ENCODE measurements at places on chromosomes 1 and 21.

GRCh38 chr1:211606914-211607753 lies 28.2 kb upstream of the SLC30A1 start:
- peak; percentile 43 for DNase-seq

DNA sequence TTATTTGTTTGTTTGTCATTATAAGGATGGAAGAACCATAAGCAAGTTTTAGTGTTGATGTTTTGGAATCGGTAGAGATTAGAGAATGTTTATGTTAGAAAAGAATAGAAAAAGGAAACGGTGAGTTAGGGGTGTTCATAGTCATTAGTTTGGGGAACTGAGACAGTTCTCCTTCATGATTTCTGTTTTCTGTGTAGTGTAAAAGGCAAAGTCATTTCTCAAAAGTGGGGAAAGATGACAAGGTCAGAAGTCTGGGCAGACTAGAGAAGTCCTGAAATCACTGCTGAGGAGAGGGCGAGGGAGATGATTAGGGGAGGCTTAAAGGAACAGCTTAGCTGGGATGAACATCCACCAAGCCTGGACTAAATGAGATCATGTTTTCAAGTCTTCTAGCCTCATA lies 498.9 kb downstream of the TTLL7 start:
- no peak for DNase-seq

DNA sequence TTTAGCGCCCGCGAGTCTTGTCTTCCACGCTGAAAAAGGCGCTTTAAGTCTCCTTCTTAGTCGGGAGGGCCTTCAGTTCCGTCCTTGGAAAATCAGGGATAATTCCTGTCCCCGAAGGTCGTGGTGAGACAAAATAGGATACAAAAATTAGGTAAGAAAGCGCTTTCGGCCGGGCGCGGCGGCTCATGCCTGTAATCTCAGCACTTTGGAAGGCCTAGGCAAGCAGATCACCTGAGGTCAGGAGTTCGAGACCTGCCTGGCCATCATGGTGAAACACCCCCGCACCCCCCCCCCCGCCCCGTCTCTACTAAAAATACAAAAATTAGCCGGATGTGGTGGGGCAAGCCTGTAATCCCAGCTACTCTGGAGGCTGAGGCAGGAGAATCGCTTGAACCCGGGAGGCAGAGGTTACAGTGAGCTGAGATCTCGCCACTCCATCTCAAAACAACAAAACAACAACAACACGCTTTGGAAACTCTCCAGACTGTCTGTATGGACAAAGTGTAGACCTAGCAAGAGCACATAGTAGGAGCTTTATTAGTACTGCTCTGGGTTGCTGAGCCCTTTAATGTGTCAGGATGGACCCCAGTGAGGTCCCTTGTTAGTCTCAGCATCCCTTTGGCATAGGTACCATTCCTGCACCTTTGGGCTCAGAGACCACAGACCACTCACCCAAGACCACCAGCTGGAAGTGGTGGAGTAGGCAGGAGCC lies 790 bp upstream of the TMEM54 start:
- DNase-seq = no peak

GRCh38 chr1:41851589-41851988 lies 67.1 kb downstream of the HIVEP3 start:
- DNase-seq = peak; percentile 84

GRCh38 chr1:116811321-116811720 lies 57.1 kb downstream of the CD2 start:
- no peak for DNase-seq

DNA sequence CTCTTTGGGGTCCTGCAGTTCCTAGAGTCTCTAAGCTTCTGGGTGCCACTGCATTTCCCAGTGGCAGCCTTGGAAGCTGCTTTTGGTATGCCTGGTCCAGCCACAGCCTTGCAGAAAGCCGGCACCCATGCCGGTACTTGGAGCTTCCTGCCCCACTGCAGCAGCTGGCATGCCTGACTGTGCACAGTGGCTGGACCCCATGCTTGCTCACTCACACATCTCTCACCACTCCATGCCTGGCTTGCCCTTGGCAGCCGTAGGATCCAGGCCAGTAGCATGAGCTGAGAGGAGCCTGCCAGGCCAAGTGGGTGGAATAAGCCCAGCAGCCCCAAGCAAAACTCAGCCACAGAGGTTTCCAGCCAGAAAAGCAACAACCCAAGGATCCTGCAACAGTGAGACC lies 20.3 kb upstream of the FNBP1L start:
- no peak for DNase-seq

- DNase-seq = no peak
These were observed 469.6 kb downstream of the DPYD start for GRCh38 chr1:97451046-97451826.

DNA sequence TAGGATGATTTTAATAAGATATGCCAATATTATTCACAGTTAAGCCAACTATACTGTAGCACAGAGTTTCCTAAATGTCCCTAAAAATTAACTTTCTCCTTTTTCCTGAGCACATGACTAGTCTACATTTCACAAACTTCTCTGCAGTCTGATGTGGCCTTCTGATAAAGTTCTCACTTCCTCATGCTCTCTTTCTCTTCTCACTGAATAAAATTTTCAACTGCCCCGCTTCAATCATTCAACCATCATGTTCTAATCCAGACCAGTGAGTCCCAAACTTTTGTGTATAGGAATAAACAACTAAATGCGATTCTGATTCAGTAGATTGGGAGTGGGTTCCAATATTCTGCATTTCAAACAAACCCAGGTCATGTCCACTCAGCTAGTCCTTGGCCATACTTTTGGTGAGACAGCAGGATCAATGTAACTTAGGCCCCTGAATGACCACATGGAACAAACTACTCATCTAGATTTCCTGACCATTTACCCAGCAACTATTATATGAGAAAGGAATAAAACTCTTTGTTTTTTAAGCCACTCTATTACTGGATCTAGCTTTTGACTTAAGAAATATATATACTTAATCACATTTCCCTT lies 20.1 kb downstream of the TUT4 start:
- no peak for DNase-seq

DNA sequence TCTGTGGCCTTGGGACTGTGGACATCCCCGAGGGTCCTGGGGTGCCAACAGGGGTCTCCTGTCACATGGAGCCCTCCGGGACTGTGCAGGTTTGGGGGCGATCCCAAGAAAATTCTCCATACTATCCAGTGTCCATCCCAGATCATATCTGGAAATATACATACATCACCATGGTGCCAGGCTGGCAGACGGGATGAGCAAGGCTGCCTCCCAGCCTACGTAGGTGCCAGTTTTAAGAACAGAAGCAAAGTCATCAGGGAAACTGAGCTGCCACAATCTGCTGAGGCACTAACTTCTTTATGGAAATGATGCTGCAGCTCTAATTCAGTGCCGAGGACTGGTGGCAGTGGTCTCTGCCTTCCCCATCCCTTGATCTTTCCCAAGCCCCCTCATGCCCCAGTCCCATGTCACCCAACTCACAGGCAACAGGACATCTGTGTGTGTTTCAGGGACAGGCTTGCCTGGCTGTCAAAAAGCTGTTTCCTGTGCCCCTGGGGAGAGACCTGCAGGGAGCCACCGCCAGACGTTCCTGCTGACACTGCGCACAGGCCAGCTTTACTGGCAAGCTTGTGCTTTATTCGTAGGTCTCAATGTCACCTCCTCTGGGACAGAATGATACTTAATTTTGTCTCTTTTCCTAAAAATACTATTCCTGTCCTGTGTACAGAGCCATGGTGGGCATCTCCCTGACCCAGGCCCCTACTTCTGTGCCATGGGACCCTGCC lies 15.5 kb downstream of the TEX35 start:
- no peak for DNase-seq

DNA sequence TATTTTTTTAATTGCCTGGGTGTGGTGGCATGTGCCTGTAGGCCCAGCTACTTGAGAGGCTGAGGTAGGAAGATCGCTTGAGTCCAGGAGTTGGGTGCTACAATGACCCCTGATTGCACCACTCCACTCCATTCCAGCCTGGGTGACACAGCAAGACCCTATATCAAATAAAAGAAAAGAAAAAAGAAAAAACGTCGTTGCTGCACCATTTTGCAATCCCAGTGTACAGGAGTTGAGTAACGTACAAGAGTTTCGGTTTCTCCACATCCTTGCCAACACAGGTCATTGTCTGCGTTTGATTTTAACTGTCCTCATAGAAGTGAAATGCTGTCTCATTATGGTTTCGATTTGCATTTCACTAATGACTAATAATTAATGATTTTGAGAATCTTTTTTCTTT lies 7.9 kb downstream of the ZNF684 start:
- DNase-seq = no peak

- DNase-seq = no peak
These were observed 2.0 kb upstream of the SRM start for GRCh38 chr1:11061652-11062365.

DNA sequence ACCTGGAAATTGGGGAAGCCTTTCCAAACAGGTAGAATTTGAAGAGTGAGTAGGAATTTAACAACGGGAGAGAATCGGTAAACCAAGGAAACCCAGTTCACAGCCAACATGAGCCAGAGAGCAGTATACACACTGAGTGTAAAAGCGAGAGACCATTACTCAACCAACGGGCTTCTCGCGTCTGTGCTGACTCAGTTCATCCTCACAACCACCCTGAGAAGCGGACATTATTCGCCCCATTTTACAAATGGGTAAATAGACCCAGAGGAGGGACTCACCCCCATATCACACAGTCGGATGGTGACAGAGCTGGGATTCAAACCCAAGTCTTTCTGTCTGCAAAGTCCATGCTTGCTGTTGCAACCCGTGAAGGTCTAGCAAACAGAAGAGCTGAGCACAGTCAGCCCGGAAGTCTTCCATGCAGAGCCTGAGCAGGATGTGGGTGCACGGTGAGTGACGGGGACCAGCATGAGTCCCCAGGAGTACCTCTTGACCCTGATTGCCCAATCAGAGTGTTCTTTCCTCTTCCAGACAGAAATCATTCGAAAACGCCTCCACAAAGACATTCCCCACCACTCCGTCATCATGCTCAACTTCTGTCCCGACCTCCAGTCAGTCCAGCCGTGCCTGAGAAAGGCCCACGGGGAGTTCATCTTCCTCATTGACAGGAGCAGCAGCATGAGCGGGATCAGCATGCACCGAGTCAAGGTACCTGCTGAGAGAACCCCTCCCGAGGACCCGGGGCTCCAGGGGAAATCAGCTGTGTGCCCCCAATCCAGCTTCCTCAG lies 32.3 kb downstream of the VWA5B1 start:
- DNase-seq = peak; percentile 30

DNA sequence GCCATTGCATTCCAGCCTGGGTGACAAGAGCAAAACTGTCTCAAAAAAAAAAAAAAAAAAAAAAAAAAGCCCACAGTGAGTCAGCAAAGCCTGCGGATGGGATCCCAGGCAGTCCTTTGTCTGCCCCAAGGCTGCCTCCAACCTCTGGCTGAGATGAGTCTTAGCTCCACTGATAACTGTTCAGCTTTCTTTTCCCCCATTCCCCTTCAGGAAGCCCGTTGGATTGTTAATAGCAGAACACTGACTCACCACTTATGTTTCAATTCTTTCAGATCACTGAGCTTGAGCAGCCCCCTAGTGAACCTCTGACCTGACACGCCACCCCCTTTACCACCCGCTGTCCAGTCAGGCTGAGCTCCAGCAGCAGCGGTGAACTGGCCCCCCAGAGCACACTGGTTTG lies 57.5 kb downstream of the ERG start:
- DNase-seq = no peak

GRCh38 chr21:26844258-26845065 lies 747 bp downstream of the ADAMTS1 start:
- DNase-seq = no peak

- no peak for DNase-seq
These were observed at the start of gene ELF3 for GRCh38 chr1:202010180-202011015. Gene ELF3, plus strand, starts transcription at chr1:202010587. Its CDS starts 550 bp downstream, at chr1:202011137.

DNA sequence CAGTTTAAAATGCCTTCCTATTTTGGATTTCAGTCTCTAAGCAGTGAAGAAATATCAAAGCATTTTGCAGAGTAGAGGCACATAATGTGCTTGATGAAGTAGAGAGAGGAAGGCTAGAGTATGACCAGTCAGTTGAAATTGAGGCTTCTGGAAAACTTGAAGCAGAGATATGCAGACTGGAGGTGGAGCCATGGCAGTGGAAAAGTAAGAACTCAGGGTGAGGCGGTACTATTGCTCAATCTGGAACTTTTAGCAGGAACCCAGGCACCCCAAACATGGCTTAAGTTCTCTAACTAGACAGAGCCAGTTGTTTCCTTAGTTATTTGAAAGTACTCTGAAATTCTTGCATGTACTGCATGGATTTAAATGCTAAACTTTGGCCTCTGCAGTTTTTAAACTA lies 288.6 kb downstream of the HHAT start:
- DNase-seq = no peak

GRCh38 chr1:40372658-40373322 lies 737 bp upstream of the SMAP2 start:
- no peak for DNase-seq

DNA sequence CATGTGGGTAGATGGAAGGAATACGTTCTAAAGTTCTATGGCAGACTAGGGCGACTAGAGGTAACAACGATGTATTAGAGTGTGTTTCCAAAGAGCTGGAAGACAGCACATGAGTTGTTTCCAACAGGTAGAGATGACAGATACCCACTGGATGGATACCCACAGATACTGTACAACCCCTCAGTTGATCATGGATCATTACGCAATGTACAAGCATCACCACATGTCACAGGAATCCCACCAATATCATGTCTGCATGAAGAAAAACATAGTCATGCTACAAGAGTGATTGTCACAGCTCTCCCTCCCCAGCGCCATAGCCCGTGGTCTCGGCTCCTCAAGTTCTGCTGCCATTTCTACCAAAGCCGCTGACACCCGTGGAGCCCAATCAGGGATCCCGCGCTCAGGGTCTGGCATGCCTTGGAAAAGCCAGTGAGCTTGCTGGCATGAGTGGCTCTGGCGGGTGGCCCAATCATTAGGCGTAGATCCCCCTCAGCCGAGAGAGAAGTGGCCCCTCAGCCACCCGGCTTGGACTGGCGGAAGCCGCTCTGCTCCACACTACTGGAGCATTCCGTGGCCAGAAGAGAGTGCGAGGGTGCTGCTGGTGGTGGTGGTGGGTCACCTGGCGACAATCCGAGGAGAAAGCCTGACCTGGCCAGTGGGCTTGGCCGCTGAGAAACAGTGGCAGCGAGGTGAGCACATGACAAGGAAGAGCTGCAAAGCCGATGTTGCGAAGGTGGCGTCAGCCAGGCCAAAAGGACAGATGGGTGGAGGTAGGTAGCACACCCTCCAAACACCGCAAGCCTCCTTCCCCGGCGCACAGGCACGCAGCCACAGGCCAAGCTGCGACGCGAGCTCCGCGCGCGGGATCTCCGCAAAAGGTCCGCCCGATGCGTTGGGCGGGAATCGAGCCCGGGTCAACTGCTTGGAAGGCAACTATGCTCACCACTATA lies 65.7 kb upstream of the FCGR2A start:
- peak; percentile 53 for DNase-seq

- peak; percentile 67 for DNase-seq
These were observed 35.1 kb downstream of the PTPRF start for GRCh38 chr1:43565600-43566360.

DNA sequence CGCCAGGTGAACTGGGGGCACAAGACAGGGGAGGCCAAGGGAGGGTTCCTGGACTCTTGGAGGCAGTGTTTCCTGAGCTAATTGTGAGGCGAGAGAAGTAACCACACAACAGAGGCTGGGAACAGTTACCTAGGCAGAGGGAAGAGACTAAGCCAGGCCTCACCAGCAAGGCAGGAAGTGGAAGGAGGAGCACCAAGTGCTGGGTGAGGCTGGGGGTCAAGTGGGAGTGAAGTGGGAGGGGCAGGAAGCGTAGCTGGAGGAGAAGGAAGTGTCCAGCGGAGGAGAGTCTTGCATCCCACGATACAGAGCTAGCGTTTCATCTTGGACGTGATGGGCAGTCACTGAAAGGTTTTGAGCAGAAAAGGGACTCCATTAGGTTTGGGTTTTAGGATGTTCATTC lies 48.3 kb upstream of the CAPZB start:
- DNase-seq = no peak
